SIG-M5 (cell line): ENCODE measurements at places on chromosomes 12 and 14.

DNA sequence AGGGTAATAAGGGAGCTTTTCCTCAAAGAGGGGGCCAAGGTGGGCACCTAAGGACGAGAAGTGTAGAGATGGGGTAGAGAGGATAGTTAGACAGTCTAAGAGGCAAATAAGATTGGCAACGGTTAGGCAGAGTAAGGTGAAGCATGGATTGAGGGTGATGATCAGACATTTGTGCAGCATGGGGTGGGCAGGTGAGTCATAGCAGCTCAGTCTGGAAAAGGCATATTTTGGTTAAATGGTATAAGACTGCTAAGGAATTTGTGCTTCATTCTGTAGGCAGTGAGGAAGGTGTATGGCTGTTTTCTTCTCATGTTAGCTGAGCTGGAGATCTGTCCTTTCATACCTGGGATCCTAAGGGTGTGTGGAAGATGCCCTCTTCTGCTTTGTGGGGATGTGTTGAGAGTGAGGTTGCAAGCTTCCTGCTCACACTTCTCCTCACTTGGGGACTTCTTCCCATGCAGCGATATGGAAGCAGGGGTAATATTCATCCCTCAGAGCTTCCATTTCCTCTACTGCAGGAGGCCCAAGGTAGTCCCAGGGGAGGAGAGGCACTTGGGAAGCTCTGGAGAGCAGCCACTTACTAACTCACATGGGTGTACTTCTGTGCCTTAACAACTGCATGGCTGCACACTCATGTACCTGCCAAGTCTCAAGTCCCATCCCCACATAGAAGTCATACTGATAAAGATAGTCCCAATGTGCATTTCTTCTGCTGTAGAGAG is 28.9 kb downstream of the GSG1 start:
- DNase-seq: no peak

- DNase-seq: no peak
Observed at GRCh38 chr14:50037852-50038251, 78.5 kb downstream of the VCPKMT start.

DNA sequence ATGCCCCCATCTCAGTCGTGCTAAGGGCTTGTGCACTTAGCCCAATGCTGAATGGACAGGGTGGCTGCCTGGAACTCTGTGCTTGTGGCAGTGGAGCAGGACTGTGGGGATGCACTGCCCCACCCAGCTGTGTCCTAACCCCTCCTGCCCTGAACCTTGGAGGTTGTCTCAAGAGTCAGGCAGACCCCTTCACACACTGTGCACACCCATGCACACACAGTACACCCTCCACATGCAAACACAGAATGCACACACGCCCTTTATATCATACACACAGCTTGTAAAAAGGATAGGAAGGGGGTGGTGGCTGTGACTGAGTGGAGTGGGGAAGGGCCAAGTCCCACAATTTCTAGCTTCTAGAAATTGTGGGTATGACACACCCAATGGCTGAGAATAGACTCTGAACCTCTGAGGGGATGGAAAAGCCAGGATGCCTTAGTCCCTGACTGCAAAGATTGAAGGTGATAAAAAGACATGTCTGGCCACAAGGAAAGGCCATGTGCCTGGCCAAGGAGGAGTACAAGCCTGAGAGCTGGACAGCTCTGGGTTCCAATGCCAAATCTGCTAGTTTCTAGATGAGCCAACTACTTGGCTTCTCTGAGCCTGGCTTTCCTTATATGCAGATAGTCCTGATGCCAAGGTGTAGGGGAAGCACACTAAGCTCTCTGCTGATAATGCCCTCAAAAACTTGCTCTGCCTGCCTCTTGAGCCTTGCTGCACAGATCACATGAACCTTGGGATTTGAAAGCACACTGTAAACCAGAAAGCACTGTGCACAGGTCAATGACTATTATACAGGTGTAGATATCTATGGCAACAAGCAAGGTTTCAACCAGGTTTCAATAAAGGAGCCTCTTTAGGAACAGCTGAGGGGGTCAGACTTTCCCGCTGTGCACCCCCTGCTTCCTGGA is 8.4 kb downstream of the KRT8 start:
- DNase-seq: no peak

DNA sequence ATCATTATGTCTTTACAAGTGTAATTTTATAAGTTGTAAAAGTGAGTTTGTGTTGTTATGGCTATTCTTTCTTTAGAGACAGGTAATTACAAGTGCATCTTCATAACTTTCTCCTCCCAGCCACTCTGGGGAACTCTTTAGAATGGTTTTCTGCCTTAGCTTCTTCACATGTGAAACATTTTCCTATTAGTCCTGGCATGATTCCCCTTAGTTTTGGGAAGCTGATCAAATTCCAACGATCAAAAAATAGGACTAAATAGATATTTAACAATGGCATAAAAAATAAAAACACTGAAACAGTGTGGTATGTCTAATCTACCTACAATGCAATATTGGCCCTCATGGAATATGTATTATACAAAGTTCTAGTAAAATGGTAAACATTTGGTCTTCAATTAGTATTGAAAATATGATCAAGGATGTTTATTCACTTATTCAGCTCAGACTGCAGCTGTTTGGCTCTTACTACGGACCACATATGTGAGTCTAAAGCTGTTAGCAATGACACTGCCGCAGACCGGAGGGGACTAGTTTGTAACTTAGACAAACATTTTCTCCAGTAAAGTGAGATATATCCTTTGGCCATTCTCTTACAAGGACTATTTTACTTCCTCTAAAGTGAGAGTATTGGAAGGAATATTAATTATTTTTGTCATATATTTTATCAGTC is 890.8 kb upstream of the USP15 start:
- no peak for DNase-seq

GRCh38 chr12:116737774-116738657 is at the start of the genes RNFT2 and SPRING1:
Gene RNFT2 (plus strand): TSS chr12:116738315. CDS start chr12:116740498, 2,183 bp downstream.
Gene SPRING1 (minus strand): TSS chr12:116738069. CDS start chr12:116737900, 169 bp downstream.
- DNase-seq: peak; percentile 97

- DNase-seq: no peak
Observed at GRCh38 chr12:111826316-111826715, 15.7 kb upstream of the MAPKAPK5 start.

DNA sequence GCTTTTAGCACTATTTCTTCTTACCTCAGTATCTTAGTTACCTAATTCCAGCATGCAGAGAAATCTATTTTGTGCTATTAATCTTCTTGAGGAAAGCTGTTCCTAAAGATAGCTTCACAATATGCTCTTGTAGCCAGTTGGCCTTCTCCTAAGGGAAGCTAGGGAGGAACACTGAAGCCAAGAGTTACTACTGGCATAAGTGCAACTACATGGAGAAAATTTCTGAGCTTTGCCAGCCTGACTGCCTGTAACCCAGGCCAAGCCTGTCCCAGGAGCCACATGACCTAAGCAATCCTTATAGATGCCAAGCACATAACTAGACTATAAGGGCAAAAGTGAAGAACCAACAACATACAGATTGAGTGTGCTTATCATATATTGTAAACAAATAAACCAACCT is 890.2 kb downstream of the FLRT2 start:
- DNase-seq: no peak

DNA sequence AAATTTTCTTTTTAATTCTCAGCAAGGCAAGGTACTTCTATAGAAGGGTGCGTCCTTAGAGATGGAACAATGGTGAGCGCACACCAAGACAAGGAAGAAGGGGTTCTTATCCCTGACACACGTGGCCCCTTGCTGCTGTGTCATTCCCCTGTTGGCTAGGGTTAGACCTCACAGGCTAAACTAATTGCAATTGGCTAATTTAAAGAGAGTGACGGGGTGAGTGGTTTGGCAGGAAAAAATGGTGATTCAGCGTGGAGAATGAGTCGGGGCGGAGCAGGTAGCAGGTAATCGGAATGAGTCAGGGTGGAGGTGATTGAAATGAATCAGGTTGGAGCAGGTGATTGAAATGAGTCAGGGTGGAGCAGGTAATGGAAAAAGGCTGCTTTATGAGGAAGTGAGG is 36.3 kb upstream of the HECTD1 start:
- no peak for DNase-seq

DNA sequence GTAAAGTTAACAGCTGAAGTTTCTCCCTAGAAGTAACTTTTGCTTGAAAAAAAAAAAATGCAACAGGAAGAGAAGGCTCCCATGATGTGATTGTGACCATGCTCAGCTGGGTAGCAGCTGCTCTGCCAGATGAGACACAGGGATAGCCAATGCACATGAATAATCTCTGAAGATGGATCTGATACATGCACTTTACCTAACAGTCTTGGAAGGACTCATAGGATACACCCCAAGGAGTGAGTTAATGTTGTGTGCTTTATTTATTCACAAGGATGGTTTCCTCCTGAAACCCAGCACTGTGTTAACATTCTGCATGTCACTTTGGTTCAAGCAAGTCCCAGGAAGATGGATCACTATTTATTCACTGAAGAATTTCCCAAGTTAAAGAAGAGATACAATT is 46.5 kb downstream of the NDUFA12 start:
- no peak for DNase-seq

DNA sequence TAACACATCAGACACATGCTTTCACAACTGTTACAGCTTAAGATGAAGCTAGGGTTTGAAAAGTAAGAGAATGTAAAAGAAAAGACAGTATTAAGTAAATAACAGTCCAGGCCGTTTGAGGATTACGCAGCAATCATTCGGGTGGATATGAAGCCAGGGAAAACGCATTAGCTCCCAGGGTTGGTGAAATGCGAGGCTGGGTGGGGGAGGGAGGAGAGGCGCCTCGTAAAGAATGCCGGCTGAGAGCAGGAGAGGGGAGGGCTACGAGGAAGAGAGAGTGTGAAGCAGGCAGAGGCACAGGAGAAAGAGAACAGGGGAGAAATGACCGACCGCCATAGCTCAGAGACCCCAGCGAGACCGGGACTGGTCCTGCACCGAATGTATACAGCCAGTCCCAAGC is 73.0 kb downstream of the IQSEC3 start:
- no peak for DNase-seq

- no peak for DNase-seq
Observed at GRCh38 chr14:99790978-99791376, 2.2 kb upstream of the EML1 start.

- DNase-seq: no peak
Observed at GRCh38 chr14:26935733-26936132, 337.9 kb upstream of the NOVA1 start.

GRCh38 chr12:6263931-6264330 is 46.6 kb upstream of the PLEKHG6 start:
- DNase-seq: no peak

- no peak for DNase-seq
Observed at GRCh38 chr14:32014057-32014456, 63.0 kb upstream of the ARHGAP5 start.

DNA sequence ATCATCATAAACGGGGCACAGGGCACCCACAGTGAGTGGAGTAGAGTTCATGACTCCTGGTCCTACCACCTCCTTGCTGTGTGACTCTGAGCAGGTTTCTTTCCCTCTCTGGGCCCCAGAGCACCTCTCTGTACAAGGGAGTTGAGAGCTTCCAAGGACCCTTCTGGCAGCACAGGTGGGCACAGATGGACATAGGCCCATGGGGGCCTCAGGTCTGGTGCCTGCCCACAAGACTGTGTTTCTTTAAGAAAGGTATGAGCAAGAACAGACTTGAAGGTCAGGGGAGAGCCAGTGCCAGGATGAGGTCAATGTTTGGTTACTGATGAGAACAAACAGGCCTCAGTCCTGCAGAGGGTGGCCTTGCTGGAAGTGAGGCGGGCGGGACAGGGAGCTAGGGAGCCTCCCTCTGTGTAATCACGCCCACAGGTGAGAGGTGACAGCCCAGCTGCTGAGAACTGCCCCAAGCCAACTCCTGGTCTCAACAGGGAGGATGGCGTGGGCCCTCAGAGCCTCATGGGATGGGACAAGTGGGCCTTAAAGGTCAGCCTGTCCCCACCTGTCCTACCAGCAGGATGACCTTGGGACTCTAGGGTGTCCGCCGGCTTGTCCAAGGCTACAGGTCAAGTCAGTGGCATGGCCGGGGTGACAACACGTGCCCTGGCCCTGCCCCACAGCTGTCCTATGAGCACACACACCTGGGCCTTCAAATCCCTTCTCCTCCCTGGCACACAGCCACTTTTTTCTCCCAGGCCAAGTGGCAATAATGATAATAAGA is 49.1 kb downstream of the CCDC85C start:
- DNase-seq: no peak

- no peak for DNase-seq
Observed at GRCh38 chr12:2855546-2855945, 1.3 kb downstream of the TEX52 start.
